Right ventricle myocardium inferior (tissue), 1 donor: ENCODE measurements at places on chromosomes 13 and 19. TPM values are rescaled to one million over a fixed set of nuclear protein-coding genes. Genes with fewer than 3 reads are reported as not detected.

DNA sequence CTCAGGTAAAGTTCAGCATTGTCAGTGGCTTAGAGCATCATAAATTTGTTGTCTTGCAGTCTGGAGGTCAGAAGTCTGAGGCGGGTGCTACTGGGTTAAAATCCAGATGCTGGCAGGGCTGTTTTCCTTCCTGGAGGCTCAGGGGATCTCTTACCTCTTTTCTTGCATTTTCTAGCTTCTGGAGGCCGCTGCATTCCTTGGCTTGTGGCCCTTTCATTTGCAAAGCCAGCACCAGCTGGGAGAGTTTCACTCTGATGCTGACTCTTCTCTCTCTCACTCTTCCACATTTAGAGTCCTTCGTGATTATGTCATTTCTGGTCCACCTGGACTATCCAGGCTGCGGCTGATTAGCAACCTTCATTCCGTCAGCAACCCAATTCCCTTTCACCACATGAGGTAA, 38.1 kb upstream of the SLC10A2 start:
- DNase-seq = no peak

- no peak for DNase-seq
Observed at GRCh38 chr13:34842466-34842865, 99.6 kb upstream of the NBEA start.

PABPC3 gene
- total RNA-seq = 0.05 TPM

GRCh38 chr19:41795031-41795461, 1.3 kb upstream of the CEACAM3 start:
- DNase-seq = no peak
